ENCODE measurements at places on chromosomes 11 and 22.

DNA sequence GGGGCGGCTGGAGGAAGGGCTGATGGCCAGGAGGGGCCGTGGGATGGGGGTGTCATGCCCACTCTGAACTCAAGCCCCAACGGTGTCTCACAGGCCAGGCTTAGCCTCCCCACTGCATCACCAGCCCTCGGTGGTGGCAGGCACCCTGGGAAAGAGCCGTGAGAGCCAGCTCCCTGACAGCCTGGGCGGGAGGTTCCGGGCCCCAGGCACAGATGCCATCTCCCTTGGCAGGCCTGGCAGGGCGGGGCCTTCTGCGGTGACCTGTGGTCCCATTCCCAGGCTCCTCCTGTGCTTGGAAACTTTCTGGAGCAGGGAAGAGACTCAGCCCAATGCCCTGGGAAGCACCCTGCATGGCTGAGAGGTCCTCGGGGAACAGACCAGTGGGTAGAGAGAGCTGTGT, 4.8 kb downstream of the PHLDA2 start:
- DNase-seq = no peak

DNA sequence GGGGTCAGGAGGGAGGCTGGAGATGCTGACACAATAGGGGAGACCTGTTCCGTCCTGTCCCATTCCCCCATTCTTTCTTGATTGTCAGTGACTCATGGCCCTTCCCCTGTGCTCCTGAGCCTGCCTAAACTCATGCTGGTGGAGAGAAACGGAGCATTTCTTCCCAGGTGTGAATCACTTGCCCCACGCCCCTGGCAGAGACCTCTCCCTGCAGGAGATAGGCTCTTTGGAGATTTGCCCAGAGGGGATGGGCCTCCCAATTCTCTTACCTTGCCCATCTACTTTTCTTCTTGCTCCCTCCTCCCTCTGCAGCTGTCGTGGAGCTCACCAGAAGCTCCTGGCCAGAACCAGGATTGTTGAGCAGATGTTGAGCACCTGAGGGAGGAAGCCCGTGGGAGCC, 121.9 kb upstream of the OR9Q1 start:
- DNase-seq = no peak

DNA sequence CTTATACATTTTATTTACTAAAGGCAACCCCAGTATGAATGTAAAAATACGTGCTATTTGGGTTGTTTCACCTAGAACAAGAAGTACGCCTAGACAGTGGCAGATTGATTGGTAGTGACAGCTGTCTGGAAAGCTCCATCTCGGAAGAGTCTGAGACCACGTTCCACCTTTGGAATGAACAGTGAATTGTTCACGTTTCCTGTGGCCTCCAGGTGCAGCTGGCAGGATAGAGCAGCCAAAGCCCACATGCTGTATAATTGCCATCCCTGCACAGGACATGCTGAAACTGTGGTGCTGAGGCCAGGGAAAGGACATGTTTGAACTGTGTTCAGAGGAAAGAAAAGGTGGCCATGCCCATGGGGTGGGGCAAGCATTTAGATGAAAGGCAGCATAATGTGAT, 218.7 kb upstream of the MTNR1B start:
- DNase-seq = no peak

DNA sequence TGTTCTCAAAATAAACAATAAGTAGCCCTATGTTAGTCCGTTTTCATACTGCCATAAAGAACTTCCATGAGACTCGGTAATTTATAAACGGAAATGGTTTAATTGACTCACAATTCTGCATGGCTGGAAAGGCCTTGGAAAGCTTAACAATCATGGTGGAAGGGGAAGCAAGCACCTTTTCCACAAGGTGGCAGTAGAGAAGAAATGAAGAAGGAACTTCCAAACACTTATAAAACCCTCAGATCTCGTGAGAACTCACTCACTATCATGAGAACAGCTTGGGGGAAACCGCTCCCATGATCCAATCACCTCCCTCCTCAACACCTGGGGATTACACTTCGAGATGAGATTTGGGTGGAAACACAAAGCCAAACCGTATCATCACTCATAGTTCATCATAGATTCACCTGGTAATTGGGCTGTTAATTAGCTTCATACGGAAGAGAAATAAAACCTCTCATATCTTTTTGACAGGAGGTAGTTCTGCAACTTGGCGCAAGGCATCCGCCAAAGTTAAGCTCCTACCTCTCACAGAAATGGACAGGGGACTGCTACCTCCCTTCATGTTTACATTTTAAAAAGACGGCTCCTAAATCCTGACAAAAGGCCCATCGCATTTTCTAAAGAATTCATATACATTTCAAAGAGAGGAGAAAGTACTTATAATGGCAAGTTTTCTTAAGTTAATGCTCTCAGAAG, 49.0 kb downstream of the MUC15 start:
- DNase-seq = no peak

GRCh38 chr11:117523680-117524079, 196.0 kb downstream of the CEP164 start:
- no peak for DNase-seq

DNA sequence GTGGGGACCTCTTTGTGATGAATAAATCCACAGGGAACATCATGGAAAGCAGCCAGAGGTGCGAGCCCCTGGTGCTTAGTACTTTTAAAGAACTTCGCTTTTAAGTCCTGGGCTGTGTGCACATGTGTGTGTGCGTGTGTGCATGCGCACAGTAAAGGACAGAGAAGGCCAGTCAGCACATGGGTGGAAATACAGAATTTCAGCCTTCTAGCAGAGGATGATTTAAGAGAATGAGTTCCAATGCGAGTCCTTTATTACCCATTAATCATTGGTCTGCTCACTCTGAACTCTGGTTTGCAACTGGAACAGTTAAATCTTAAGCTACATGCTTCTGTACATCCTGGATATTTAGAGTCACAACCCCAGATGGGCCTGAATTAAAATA, 18.9 kb downstream of the TEAD1 start:
- no peak for DNase-seq

DNA sequence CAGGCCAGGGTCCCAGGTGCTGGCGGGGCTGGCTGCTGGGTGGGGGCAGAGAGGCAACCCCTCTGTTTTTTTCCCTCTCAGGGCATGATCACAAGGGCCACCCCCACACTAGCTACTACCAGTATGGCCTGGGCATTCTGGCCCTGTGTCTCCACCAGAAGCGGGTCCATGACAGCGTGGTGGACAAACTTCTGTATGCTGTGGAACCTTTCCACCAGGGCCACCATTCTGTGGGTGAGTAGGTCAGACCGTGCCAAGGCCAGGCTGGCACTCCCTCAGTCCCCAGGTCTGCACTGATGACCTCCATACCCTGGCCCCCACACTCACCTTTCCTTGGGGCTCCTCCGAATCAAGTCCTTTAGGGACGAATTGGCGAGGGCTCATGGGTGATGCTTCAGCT, 7.3 kb downstream of the TCN2 start:
- DNase-seq = no peak

DNA sequence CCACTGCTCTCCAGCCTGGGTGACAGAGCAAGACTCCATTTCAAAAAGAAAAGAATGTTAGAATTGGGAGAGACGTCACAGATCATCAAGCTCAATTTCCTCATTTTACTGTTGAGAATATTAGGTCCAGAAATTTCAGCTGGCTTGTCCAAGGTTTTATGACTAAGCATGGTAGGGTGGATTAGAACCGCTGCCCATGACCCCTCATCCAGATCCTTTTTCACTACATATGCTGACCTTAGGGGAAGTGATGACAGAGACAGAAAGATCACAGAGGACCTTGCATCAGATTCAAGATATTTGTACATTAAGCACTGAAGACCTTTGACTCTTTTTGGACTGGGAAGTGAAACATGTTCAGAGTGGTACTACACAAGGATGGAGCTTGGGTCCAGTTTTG, 134.5 kb downstream of the ADAMTS15 start:
- DNase-seq = no peak

DNA sequence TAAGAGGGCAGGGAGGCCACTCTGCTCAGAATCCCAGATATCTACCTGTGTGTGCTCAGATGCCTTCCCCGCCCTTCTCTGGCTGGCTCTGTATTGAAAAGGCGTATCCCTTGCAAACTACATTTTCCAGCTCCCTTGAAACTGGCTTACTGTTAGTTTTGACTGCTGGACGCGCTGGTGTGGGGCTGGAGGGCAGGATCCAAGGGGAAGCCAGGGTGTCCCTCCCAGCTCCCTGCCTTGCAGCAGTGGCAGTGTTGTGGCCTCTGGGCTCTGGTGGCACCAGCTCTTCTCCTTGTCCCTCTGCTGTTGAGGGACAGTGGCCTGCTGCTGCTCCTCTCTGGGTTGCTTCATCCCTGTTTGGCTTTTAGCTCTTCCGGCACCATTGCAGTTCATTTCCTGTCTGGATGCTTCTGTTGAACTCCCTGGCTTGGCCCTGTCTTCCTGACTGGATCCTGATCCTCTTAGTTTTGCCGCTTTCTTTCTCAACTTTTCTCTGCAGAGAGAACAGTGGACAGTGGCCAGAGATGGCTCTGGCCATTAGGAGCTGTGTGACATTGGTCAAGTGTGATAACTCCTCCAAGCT, 107.1 kb upstream of the PARVA start:
- DNase-seq = no peak
